ENCODE measurements at places on chromosomes 11 and 22.

DNA sequence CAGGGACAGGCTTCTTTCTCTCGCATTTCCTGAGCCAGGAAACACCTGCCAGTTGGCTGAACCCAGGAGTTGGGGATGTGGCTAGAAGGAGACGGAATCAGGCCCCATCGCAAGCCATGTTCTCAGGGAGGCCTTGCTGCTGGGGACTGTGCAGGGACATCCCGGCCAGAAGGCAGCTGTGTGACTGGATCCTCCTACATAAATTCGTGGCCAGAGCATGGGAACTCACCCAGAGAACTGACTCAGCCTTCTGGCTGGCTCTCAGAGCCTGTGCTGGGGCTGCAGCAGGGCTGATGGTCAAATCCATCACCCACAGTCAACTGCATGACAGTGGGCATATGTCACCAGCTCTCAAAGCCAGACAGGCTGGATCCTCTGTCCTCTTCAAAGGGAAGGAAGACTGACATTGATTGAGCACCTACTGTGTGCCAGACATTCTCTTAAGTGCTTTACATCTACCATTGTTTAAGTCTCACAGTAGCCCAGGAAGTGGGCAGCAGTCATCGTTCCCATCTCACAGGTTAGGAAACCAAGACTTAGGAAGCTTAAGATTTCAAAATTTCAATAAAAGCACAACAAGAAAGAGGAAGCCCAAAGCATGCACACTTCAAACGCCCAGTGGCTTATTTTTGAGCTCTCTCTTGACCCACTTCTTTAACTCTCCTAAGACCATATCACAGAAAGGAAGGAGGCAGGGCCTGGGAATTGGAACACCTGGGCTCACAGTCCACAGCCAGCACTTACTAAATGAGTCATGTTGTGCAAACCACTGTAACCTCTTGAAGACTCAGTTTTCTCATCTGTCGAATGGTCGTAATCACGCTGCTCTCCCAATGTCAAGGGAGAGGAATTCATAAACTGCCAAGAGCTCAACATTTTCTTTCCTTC is 30.9 kb upstream of the CACNG2 start:
- no peak for DNase-seq

DNA sequence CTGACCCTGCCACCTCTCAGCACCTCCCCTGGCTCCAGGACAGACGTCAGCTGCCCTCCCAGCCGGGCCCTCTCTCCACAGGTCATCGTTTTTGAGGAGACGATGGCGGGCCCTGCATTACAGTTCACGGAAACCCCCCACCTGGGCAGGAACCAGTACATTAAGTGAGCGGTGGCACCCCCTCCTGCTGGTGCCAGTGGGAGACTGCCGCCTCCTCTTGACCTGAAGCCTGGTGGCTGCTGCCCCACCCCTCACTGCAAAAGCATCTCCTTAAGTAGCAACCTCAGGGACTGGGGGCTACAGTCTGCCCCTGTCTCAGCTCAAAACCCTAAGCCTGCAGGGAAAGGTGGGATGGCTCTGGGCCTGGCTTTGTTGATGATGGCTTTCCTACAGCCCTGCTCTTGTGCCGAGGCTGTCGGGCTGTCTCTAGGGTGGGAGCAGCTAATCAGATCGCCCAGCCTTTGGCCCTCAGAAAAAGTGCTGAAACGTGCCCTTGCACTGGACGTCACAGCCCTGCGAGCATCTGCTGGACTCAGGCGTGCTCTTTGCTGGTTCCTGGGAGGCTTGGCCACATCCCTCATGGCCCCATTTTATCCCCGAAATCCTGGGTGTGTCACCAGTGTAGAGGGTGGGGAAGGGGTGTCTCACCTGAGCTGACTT is 37.0 kb downstream of the B3GAT1 start:
- DNase-seq: no peak

GRCh38 chr22:46761017-46761416 is 1.4 kb upstream of the TBC1D22A start:
- no peak for DNase-seq

DNA sequence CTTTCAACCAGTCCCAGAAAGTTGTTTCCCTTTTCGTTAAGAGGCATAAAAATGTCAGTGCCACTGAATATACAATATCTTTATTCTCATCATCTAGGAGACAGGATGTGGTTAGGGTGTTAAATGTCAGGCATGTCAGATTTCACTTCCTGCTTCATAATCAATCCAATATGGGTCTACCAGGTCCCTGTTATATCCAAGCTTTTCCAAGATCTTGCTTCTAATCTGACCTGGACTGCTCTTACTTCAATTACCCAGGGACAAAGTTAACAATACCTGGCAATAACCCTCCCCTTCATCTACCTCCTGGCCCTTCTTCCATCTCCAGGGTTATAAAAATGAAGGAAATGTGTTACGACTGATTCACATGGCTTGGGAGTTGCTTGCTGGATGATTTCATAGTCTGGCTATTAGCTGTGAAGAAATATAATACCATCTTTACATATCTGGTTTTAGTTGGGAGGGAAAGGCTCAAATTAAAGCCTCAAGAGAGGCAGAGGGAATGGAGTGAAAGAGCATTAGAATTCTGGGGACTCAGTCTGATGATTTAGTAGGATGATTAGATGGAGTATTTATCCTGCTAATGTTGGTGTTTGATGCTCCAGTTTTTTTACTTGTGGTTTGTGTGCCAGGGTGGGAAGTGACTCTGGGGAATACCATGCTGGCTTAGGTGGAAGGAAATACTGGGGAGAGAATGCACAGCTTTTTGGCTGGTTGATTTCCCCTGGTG is 534.3 kb downstream of the ETS1 start:
- DNase-seq: no peak

DNA sequence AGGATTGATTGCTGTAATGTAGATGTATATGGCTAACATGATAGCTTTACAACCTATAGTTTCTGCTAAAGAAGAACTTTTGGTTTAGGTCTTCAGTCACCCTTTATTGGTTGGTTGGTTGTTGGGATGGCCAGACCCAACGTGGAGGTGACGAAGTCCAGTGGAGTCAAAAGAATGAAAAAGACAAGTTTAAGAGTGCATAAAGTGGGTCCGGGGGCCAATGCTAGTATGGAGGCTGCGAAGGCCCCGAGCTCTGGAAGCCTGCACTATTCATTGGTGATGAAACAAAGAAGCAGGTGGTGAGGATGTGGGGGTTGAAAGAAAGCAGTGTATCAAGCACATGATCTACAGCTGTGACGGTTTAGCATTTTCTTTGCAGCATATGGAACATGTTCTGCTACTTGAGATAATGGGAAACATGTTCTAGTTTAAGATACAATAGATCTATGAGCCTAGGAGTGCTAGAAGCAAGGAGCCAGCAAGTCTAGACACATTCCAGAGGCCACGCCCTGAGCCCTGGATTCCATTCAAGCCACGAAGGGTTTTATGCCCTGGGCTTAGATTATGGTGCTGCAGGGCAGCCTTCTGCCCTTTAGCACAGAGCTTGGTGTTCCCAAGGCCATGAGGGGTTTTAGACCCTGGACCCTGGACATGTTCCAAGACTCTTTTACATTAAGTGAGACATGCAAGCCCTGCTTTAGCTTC is 6.3 kb downstream of the TCP11L1 start:
- DNase-seq: no peak

DNA sequence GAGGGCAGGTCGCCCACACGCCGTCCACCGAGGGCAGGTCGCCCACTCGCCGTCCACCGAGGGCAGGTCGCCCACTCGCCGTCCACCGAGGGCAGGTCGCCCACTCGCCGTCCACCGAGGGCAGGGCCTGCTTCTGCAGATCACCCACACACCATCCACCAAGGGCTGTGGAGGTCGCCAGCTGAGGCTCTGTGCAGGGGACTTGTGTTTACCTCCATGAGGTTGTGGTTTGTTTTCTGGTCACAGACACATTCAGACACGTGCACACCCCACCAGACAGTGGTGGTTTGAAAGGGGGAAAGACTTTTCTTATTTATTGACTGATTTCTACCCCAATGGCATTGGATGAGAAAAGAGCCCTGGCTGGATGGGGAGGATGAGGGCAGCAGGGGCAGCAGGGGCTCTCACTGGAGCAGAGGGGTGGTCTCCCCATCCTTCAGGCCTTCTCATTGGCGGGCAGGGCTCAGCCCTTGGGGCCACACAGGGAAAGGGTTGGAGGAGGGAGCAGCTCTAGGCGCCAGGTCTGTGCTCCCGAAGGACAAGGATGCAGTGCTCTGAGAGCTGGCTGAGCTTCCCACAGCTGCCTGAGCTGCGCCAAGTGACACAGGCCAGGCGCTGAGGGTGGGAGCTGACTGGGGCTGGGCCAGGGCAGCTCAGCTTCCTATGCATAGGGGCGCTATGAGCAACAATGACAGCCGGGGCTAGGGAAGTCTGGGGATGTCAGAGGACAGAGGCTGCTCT is 252.6 kb upstream of the B3GAT1 start:
- no peak for DNase-seq

- no peak for DNase-seq
Measured at GRCh38 chr11:62644220-62644619, 2.2 kb downstream of the GANAB start.

DNA sequence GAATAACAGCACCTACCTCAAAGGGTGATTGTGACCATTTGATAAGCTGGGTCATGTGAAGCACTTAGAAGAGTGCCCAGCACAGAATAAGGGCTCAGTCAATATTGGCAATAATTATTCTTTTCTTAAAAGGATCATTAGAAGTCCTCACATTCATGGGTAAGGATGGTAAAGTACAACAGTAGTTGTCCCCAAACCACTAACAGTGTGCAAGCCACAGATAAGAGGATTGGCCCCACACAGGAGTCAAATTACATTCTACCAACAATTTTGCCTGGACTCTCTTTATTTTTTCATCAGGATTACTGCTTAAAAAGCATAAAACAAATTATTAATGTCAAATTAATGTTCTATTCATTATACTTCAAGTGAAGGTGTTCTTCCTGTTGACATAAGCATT is 271.5 kb upstream of the PDGFD start:
- DNase-seq: no peak

DNA sequence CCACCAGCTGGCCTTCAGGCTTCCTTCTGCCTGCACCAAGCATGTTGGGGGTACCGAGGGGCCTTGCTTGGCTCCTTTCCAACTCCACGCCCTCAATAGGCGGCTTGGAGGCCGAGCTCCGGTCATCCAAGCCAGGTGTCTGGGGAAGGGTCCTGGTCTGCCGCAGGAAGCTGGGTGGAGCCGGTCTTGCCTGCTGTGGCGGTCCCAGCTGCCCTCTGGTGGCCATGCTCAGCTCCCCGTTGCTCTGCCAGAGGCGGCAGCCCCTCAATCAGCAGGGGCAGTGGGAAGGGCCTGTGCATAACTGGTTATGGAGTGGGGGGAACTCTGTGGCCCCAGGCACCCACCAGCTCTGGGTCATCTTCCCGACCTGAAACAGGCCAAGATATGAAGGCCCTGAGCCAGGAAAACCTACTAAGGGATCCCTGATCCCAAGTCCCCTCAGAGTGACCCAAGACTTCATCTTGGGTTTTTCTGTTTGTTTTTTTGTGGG is 3.2 kb downstream of the ARVCF start:
- DNase-seq: no peak

DNA sequence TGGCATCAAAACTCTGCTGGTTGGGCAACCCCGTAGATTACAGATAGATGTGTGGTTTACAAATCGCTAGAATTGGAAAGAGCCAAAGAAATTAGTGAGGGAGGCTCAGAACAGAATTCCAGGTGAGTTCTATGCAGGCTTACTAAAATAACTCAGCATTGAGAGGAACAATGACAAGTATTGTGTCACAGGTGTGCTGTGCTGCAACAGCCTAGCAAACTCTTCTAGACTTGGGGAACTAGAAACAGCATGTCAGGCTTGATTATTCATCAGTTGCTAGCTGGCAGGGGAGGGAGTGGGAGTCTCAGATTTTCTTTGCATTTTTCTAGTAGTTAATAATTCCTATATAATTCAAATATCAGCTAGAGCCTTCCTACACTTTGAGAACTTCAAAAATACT is 26.3 kb upstream of the RASD2 start:
- DNase-seq: no peak

- DNase-seq: no peak
Measured at GRCh38 chr11:69355346-69355940, 61.5 kb downstream of the MYEOV start.
